Activated CD4-positive, alpha-beta T cell treated with anti-CD3 and anti-CD28 coated beads, Interleukin-2, amount 50 U/mL, for 16 hours (primary cell): ENCODE measurements at places on chromosomes 1 and 21.

DNA sequence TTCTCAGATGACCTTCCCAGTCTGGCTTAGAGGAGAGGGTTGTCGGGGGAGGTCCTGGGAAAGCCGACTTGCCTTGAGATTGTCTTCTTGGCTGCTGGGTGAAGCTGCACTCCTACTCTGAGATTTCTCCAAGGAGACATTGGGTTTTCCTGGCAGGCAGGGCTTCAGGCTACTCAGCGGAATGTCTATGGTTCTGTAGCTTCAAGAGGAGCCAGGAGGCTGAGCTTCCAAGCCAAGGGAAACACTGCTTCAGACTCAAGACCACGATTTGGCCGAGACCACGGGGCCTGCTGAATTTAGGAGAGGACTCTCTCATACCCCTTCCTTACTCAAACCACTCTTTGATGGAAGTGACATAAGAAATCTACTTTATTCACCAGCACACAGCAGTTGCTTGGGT lies 67.8 kb downstream of the NTMT2 start:
- DNase-seq, result no peak

- DNase-seq, result peak; percentile 81
Observed at GRCh38 chr1:23100074-23100748, 68.4 kb downstream of the LUZP1 start.

DNA sequence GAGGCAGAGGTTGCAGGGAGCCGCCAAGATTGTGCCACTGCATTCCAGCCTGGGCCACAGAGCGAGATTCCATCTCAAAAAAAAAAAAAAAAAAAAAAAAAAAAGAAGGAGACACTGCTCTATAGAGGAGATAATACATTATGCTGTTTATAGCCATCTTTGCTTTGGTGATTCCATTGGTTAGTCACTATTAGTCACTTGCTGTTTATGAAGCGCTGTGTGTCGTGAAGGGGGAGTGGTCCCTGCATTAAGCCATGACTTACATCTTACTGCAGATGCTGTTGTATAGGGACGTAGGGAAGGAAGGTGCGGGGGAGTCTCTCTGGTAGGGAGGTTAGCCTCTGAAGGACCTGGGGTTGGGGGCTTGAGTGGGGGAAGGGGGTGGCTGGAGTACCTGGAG lies 48.3 kb downstream of the HUNK start:
- DNase-seq, result no peak

DNA sequence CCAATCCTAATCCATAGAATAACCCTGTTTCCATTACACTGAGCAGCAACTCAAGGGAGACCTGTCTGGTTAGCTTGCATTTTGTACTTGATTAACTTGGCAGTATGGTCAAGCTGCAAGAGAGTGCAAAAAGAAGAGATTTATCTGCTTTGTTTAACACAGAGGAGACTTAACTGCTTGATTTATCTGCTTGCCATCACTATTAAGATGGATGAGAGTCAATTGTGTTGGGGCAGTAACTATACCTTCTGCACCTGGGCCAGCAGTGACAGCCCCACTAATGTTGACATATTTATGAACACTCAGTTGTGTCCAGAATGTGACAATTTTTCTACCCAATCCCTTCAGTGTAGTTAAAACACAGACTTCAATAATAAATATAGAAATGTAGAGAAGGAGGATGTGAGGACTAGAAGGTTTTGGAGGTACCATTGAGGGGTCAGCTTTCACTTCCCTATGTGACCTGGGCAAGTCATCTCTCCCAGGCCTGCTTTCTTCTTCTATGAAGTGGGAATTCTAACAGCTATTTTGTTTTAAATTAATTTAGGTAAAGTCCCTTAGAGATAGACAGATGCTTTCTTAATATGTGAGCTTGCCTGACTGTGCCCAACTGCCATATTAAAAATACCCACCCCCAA lies 159.1 kb upstream of the KCNK2 start:
- DNase-seq, result no peak

DNA sequence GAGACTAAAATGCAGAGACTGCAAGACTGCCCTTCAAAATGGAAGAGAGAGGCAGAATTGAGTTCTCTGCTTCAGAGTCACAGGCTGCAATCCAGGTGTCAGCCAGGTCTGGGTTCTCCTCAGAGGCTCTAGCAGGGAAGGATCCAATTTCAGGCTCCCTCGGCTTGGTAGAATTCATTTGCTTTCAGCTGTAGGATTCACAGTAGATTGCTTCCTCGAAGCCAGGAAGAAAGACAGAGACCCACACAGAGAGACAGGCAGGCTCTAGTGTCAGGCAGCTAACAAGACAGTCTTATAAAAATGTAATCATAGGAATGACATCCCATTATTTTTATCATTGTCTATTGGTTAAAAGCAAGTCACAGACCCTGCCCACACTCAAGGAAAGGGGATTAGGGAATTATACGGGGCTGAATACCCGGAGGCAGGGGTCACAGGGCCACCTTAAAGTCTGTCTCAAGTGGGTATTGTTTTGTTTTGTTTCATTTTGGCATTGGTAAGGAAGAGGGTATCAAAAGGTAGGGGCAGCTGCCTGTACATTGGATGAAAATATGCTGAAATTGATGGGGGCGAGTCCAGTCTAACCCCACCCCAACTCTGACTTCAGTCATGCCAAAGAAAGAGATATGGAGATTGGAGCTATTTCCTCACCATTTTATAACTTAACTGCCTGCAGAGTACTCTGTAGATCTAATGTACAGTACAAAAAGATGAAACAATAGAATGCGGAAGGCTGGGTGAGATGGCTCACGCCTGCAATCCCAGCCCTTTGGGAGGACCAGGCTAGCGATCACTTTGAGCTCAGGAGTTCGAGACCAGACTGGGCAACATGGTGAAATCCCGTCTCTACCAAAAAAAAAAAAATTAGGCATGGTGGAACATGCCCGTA lies 9.5 kb upstream of the TBCE start:
- no peak for DNase-seq

DNA sequence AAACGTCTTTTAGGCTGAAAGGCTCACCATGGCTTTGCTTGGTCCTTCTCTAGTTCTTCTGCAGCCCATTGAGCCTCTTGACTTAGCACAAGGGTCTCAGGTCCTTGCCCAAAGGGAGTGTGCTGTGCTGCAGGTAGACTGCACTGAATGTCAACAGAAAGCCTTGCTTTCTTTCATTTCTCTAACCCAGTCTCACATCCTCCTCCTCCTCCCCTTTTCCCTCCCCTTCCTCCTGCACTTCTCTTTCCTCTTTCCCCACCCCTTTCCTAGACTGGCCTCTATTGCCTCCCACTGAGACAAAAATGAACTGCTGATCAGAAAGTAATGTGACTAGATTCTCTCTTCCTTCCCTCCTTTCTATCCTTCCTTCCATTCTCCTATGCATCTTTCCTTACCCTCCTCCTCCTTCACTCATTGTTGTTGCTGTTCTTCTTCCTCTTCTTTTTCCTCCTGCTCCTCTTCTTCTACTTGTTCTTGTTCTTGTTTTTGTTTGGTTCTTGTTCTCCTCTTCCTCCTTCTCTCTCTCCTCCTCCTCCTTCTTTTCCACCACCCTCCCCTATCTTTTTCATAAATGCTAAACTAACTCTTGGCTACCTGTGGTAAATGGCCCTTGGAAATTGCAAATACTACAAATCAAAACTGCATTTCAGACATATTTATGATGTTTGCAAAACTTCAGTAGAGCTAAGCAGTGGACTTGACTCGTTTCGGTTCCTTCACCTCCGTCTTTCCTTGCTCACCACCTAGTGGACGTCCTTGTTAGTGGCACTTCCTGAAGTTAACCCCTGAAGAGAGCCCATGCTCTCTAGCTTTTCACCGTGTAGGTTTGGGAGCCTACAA lies at the start of gene SELL:
Gene SELL, minus strand, starts transcription at position 152 of the 840 bp plus-strand sequence. Its CDS starts 122 bp downstream, at position 30.
- DNase-seq, result peak; percentile 86

- no peak for DNase-seq
Observed at GRCh38 chr21:42541174-42541573, 27.5 kb downstream of the SLC37A1 start.

DNA sequence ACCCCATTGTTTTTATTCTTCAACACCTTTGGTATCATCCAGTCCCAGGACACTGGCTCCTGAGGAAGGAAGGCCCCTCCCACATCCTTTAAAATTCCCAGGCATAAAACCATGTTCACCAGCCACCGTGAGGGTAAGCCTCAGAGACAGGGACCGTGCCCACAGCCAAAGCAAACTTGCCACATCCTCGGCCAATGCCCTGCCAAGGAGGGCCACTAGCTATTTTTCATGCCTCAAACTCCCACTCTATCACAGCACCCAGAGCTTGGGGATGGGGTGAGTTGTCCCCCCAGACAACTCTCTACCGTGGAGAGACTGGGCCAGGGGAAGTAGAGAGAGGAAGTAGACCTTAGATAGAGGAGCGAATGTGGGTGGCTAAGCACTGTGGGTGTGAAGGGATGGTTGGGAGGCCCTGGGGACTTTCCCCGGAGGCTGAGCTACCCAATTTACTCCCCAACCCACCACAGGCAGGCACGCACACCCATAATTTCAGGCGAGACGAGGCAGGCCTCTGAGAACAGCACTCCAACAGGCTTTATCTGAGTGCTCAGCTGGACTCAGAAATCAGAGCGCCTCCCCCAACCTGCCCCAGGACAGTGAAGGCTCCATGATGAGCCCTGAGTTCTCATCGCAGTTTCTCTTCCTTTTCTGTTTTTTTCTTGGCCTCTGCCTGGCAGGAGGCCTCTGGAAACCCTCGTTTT lies 15.9 kb upstream of the BTG2 start:
- peak; percentile 97 for DNase-seq

DNA sequence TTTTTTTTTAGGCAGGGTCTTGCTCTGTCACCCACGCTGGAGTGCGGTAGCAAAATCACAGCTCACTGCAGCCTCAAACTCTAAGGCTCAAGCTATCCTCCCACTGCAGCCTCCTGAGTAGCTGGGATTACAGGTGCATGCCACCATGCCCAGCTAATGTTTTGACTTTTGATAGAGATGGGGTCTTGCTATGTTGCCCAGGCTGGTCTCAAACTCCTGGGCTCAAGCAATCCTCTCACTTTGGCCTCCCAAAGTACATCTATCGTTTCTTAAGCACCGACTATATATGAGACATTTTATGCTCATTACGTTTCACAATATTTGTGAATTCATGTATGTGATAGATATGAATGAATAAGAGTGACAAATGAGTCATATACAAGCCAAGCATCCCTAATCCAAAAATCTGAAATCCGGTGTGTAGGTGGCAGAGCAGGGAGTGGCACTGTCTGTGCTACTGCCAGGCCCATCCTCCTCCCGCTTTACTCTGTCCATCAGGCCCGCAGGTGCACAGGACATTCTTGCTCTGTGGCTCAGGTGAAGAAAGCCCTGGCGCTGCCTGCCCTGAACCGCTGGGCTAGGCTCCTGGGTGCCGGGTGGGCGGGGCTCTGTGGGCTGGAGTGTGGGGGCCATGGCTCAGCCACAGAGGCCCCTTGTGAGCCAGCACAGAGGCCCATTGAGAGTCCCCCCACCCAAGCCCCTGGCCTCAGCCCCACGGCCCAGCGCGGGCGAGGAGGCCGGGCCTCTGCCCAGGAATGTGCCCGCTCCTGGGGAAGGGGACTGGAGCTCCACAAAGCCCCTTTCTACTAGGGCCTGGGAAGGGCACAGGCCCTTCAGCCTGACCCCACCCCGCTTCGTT lies 45.3 kb downstream of the HSPG2 start:
- no peak for DNase-seq

- DNase-seq, result no peak
Observed at GRCh38 chr1:15525050-15526020, 1.3 kb upstream of the DNAJC16 start.

DNA sequence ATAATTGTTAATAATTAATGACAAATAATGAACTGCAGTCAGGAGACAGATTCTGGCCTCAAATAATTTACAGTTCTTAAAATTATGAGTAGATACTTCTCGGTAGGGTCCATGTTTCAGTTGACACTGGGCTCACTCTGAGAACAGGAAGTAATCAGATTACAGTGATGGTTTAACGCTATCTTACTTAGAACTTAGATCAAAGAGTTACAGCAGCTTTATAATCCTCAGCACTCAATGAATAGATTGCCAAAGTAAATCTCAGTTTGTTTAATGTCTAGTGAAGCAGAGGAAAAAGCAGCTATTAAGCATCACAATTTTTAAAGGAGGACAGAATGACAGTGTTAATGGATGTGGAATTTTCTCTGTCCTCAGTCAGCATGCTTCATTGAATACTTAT lies 79.6 kb downstream of the PDE4B start:
- DNase-seq, result no peak

DNA sequence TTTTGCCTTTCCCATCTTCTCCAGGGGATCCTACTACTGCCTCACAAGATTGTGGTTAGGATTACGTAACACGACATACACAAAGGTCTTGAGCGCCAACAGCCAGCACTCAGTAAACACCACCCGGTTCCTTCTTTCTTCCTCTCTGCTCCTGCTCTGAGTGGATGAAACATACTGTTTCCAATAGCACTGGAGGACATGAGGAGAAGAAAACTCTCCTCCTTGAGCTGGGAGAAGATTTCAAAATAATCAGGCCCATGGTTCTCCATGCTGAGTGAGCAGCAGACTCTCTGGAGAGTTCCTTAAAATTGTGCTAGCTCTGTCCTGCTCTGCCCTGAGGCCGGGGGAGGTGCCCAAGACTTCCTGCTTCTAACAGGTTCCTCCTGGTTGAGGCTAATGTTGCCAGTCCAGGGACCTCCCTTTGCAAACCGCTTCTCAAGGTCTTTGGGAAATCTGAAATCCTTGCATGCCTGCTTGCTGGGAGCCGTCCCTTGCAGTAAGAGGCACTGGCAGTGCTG lies 29.4 kb upstream of the MX1 start:
- DNase-seq, result no peak

GRCh38 chr1:57411262-57411661 lies 12.6 kb downstream of the DAB1 start:
- no peak for DNase-seq

- DNase-seq, result peak; percentile 84
Observed at GRCh38 chr21:34968414-34969333, 80.4 kb downstream of the RUNX1 start.

- no peak for DNase-seq
Observed at GRCh38 chr1:176602388-176603004, 139.5 kb downstream of the PAPPA2 start.

DNA sequence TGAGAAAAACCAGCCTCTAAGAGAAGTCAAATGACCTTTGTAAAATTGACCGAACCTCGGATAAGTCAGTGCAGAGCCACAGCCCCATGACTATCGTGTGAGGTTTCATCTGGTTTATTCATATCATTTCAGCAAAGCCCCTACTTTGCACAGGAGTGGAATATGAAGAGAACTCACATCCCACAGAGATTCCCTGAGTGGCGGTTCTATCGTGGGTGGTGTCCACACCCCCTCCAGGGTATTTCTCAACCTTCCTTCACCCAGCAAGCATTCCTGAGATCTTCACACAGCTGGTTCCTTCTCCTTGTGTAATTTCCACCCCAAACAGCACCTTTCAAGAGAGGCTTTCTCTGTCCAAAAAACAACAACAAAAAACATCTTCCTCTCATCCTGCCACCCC lies 47.5 kb downstream of the EVA1C start:
- no peak for DNase-seq
